Foreskin keratinocyte (primary cell): ENCODE measurements at places on chromosomes 3 and 15. TPM values are rescaled to one million over a fixed set of nuclear protein-coding genes. Genes with fewer than 3 reads are reported as not detected.

Gene HHATL
- total RNA-seq = not detected in 2 replicates

Gene SLC12A1
- not detected in 2 replicates for total RNA-seq

Gene TFRC
- total RNA-seq = 44.6 and 52.3 TPM in 2 replicates

Gene MESP2
- total RNA-seq = 0.88 and 1.3 TPM in 2 replicates

Gene PAK2
- 62.3 and 63.3 TPM in 2 replicates for total RNA-seq

Gene TLR9
- total RNA-seq = not detected in 2 replicates

Gene TNFAIP8L3
- 0.18 and 0.41 TPM in 2 replicates for total RNA-seq

Gene LRRC49
- total RNA-seq = 11.0 and 11.8 TPM in 2 replicates

Gene SEMA6D
- 0.74 and 1.2 TPM in 2 replicates for total RNA-seq

Gene SCN11A
- not detected in 2 replicates for total RNA-seq

Gene GOLGA6L9
- 2.5 and 3.8 TPM in 2 replicates for total RNA-seq

Gene ANKRD63
- total RNA-seq = not detected in 2 replicates
